Sigmoid colon (tissue), 7 donors: ENCODE measurements at places on chromosomes 5 and 9. TPM values are rescaled to one million over a fixed set of nuclear protein-coding genes. Genes with fewer than 3 reads are reported as not detected.

The OR1J2 gene
- total RNA-seq, result 0.68 TPM

The MYOZ3 gene
- total RNA-seq, result not detected

The OSMR gene
- 18.5 TPM for total RNA-seq

The TMEM252 gene
- total RNA-seq, result not detected

The SPINK7 gene
- not detected for total RNA-seq

The CCDC192 gene
- not detected for total RNA-seq

The NEUROG1 gene
- total RNA-seq, result not detected

The SPRY4 gene
- 13.3 TPM for total RNA-seq

The KIF27 gene
- total RNA-seq, result 3.7 TPM

The GBGT1 gene
- 31.1 TPM for total RNA-seq

The TUSC1 gene
- 23.2 TPM for total RNA-seq

The MSX2 gene
- total RNA-seq, result 1.8 TPM

The CYLC2 gene
- total RNA-seq, result not detected

The GDA gene
- 0.27 TPM for total RNA-seq

The DMRT3 gene
- not detected for total RNA-seq

The CDKN2B gene
- 4.9 TPM for total RNA-seq
